ENCODE measurements at places on chromosomes 12 and 14.

DNA sequence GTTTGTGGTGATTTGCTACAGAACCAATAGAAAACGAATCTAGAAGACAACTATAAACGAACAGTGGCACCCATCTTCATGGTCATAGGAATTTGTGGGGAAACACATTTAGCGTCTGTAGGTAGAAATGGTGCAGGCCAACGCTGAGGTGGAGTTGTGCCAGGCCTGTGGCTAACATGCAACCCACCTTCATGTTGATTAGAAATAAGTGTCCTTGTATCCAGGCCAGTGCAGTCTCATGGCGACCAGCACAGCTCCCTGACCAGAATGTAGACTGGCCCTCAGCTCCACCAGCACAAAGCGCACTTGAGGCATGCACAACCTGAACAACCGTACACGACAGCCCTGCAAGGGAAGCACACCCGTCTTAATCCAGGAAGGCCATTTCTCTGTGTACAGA, 187.0 kb downstream of the TMEM132D start:
- DNase-seq: no peak

DNA sequence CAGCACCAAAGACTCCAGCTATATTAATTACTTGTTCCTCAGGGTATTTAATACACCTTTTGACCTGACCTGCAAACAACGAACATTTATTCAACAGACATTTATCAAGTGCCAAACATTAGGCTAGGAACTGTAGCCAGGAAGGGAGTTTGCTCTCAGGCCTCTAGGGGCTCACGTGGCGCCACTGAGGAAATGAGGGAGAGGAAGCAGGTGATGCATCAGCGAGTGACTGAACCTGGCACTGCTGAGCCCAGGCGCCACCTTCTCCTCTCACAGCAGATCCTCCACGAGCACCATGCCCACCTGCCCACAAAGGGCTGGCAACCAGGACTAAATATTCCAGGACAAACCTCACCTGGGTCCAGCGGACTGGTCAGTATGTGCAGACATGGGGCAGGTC, 50.2 kb downstream of the SETD3 start:
- no peak for DNase-seq

GRCh38 chr14:74459289-74459946, 33.4 kb upstream of the SYNDIG1L start:
- no peak for DNase-seq

GRCh38 chr12:34186492-34186891, 164.2 kb downstream of the ALG10 start:
- no peak for DNase-seq

DNA sequence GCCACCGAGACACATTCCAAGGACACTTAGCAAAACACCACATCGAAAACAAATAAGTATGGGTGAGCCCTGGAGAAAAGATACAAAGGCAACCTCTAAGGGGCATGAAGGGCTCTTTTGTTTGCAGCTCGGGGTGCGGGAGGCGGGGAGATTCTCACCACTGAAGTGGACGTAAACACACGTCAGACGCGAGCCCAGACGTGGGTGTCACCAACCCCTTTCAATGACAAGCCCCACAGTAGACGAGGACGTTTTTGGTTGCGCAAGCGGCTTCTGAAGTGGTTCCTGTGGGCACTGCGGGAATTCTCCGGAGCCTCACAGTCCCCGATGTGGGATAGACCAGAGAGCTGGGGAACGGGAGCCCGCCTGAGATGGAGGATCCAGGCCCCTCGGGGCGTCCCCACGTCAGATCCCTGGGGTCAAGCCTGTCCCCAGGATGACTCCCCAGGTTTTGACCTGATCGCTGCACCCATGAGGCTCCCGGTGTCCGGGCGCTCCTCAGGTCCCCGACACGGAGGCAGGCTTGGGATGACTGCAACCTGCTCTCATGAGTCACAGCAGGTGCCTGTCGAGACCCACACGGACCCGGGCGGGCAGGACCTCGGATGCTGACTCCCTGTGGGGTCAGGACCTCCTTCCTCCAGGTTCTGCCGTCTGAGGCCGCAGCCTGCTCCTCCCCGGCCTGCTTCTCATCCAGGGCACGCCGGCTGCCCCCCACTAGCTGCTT, 20.3 kb upstream of the ADGRD1 start:
- DNase-seq: no peak

- no peak for DNase-seq
These were observed 220.8 kb upstream of the NOS1 start for GRCh38 chr12:117582135-117582784.

- DNase-seq: no peak
These were observed 3.6 kb upstream of the KRT6A start for GRCh38 chr12:52496590-52497071.

DNA sequence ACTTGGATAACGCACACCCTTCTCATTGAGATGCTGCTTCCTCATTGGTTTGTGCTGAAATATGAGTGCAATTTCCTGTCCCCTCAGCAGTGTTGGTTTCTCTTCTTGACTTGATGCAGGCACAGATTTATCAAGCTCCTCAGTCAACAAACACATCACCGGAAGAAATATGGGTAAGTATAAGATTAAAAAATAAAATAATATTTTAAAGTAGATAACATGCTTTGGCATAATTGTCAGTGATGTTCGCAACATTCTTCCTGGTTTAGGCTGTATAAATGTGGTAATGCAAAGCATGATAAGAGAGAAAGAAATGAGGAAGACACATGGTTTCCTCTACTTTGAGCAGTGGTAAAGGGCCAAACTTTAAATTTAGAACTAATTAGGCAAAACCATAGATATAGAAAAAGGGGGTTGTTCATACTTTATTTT, at the start of gene GPR65:
TSS of gene GPR65 (plus strand) at position 86 of the 432 bp plus-strand sequence. CDS start 5,713 bp downstream, outside the sequence.
- DNase-seq: no peak

DNA sequence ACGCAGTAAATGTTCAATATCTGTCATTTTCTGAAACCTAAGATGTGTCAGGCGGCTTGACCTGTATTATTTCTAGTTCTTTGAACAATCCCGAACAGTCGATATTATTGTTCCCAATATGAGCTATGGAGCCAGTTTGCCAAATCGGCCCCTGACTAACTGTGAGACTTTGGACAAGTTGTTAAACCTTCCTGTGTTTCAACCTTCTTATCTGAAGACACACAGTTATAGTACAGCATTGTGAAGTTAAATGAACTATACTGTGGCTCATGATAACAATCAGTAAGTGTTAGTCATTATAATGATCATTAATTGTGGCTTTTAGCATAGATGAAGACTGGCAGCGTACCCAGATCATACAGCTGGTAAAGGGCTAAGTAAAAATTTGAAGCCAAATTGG, 23.4 kb downstream of the DDX47 start:
- no peak for DNase-seq

GRCh38 chr14:96384053-96384452, 7.9 kb upstream of the AK7 start:
- no peak for DNase-seq

GRCh38 chr12:3102771-3103410, 25.7 kb downstream of the TSPAN9 start:
- no peak for DNase-seq

DNA sequence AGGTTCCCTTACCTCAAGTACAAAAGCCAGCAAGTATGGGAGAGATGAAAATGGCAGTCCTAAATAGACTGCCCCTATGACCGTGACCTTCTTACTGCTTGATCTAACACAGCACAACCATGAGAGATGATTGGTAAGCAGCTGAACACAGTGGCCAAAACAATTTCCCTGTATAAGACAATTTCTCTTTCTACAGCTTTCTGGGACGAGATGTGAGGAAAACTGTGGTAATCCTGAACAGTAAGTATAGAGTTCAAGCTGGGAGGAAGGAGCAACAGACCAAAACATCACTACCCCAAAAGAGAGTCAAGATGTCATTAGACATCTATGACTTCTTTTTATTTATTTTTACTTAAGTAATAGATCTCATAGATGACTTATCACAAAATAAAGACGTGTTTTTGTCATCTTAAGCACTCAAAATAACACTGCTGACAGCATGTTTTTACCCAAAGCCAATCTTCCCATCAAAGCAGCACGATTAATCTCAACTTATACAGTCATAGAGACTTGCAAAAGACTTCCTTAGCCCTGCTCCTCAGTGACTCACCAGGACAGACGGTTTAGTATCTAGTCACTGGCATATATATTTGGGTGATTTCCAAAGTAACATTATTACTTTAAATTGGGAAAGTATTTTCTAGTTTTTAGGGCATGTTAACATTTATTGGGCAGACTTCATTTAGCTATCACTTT, 3.7 kb downstream of the TMEM52B start:
- no peak for DNase-seq

DNA sequence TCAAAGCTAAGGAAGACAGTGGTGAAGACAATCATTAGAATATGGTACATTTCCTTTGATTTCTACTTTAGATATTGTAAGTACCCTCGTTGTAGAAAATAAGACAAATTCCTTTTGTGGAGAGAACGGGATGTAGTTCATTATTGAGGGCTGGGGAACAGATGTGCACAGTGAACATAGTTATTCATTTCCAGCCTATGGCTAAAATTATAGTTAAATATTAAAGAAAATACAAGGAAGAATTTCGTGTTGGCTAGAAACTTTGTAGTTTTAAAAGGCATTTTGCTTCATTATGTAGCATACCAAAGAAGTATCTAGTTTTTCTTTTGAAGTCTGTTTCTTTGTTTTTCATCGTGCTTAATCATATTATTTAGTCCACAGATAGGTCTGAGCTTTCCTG, 201.8 kb downstream of the ESR2 start:
- no peak for DNase-seq

DNA sequence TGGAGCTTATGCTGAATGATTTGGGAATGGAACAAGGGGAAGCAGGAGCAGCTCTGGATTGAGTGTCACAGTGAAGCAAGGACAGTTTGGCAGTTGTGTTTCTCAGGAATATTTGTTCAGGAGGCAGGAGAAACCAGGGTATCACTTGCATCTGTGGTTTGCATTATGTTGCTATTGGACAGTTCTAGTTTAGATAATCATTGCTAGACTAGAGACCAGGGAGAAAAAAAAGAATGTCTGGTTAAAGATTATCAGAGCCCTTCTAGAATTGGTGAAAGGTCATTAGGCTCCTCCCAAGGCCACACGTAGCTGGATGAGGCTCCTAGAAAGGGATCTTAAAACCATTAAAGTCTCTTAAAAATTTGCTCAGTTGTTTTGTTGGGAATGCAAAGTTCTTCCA, 17.0 kb upstream of the SRSF5 start:
- no peak for DNase-seq

GRCh38 chr12:26195641-26196420, 458 bp downstream of the SSPN start:
- no peak for DNase-seq

DNA sequence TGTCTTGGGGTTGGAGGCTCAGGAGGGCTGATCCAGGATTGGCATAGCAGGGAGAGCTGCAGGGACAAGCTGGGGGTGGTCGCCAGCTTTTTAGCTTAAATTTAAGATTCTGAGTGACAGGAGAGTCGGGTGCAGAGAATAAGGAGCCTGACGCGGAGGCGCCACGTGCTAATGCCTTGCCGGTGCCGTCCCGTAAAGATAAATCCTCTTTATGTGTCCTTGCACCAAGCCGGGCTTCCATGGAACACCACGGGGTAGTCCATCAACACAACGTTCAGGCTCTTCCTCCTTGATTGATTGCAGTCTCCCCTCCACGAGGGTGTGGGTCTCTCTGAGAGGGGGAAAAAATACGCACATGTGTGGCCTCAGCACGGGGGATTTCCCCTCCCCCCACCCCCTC, 3.9 kb downstream of the DLK1 start:
- no peak for DNase-seq

DNA sequence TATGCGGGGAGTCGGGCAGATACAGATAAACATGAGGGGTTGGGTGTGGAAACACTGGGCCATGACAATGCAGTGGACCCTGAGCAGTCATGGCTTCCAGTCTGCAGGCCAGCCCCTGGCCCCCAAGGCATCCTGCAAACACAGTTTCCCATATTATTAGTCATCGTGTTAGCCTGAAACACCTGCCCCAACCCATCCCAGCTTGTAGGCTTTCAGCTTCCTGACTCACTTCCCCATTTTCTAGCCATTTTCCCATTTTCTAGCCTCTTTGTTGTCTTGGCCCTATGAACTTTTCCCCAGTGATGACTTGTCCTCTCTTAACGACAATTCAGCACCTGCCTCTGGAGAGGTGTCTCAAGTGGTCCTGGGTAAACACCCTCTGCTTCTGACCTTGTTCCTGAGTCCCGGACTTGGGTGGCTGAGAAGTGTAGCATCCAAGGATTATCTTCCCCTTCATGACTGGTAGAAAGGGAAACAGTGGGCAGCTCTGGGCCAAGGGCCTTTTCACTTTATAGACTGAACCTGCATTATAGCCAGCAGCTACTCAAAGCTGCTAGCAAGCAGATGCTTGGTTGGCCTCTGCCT, 4.3 kb upstream of the PGF start:
- DNase-seq: no peak

DNA sequence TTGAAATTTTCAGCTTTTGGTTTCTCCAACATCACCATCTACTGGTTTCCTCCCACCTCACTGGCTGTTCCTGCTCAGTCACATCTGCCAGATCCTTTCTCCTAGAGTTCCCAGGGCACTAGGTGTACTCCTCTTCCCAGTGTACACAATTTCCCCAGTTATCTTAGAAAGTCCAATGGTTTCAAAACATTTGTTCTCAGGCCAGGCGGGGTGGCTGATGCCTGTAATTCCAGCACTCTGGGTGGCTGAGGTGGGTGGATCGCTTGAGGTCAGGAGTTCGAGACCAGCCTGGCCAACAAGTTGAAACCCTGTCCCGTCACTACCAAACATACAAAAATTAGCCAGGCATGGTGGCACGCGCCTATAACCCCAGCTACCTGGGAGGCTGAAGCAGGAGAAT, 60.7 kb downstream of the SPPL3 start:
- DNase-seq: no peak

DNA sequence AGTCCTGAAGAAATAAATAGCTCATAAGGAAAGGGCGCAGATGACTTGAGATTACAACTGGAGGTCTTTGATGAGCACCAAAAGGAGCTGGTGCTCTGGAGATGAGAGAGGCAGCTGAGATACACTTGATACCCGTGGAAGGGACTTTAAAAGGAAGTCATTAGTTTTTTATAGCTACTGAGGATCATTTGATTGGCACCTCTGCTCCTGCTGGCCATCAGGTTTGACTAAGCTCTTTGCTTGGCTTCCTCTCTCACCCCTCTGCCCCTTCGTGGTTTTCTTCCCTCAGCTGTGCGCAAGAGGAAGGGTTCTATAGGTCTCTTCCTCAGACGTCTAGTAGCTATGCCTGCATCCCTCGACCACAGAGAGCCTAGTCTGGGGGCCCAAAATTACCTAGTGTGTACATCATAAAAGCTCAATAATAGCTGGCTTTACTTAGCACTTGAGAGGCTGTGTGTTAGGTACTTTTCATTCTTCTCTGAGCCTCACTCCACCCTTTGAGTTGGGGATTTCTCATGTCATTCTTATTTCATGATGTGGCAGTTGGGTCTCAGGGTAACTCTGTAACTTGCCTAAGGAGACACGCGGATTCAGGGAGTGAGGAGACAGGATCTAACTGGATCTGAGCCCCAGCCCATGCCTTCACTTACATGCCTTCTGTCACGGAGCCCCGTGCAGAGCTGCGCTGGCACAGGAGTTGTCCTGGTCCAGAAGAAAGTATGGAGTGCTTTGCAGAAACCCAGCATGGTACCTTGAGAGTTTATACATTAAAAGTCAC, 68.4 kb upstream of the ASPG start:
- no peak for DNase-seq

GRCh38 chr14:78997811-78998210, 827.6 kb downstream of the NRXN3 start:
- DNase-seq: no peak

Data from cortex of kidney (tissue), 1 donor.